ENCODE measurements at places on chromosomes 4 and X.

DNA sequence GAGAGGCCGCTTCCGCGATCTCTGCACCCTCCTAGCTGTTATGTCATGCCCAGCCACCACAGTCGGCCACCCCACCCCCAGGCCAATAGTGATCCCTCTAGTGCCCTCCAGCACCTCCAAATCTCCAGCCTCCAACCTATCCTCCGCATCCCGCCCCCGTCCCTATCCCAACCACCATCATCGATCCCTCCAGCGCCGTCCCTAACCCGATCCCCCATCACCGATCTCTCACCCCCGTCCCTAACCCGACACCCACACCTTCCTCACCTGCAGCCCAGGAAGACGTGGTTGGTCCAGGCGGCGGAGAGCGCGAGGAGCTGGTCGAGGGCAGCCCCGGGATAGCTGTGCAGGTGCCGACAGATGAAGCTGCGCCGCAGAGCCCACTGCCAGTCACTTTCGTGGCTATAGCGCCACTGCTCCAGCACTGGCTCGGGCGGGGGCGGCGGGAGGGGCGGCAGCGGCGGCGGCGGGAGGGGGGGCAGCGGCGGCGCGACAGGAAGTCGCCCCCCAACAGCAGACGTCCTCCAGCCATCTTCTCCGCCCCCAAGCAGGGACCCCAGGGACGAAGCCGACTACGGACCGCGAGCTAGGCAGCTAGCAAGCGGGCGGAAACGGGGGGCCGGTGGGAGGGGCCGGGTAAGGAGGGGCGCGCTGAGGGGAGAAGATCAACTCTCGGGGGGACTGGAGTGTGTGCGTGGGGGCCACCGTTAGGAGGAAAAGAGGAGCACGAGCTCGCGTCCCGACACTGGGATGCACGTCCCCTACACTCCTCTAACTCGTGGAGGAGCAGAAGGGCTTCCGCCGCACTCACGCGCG, 552 bp downstream of the NKRF start:
- DNase-seq: no peak

DNA sequence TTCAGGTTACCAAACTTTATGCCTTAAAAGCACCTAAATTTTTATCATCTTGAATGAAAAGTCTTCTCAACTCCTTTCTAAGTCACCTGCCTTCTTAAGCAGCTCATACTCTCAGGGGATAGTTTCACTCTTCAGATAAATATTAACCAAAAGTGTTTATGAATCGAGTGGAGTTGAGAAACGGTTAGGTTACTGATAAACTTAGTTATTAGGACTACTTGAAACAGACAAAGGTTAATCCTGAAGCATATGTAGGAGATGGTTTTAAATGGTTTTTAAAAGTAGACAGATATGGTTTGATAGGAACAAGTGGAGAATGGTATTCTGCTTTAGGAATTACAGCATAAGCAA, 32.8 kb downstream of the CLDN22 start:
- DNase-seq: no peak

DNA sequence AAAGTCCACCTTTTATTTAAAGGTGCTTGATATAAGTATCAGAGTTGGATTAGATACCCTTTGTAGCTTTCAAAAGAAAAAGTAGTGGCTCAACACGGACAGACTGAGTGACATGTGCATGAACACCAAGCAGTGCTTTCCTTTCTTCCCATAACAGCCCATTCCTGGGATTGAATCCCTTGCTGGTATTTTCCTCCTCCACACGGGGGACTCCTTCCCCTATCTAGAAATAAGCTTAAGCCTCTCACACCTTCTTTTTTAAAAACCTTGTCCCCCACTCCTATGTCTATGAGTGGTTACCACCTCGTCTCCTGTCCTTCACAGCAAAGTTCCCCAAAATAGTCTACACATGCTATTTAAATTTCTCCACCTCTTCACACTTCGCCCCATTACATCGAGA, 5.1 kb downstream of the AP1S2 start:
- no peak for DNase-seq

DNA sequence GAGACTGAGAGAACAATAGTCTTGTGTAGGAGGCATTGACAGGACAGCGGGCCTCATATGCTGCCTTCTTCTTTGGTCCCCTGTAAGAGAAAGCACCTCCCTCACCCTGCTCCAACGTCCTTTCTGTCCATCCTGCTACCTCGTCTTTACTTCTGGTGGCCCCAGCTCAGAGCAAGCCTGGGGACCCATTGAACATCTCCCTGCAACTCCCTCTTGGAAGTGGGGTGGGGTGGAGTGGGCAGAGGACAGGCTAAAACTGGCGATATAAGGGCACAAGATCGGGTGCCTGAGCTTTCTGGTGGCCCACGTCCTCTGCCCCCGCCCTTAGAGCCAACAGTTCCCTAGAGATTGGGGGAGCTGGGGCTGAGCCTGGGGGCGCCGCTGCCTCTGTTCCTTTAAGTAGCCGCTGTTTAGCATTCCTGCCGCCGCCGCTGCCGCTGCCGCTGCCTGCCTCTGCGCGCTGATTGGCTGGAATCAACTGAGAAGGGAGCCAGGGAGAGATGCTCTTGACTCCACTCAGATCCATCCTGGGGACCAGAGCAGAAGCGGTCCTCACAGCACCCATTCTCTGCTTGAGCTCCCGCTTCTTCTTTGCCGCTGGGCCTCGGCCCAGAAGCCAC, at the start of gene DLG3:
TSS of gene DLG3 (plus strand) at position 510 of the 620 bp plus-strand sequence. CDS start 367 bp downstream, outside the sequence.
- no peak for DNase-seq

GRCh38 chr4:93183576-93183975, 645.0 kb upstream of the ATOH1 start:
- no peak for DNase-seq

Measured in left renal pelvis (tissue), 4 donors.